ENCODE measurements at places on chromosomes 5 and 9. TPM values are rescaled to one million over a fixed set of nuclear protein-coding genes. Genes with fewer than 3 reads are reported as not detected.

The ANKRD34B gene
- not detected for total RNA-seq

The IL13 gene
- total RNA-seq, result not detected

The GLRA1 gene
- total RNA-seq, result not detected

The RAD23B gene
- 108 TPM for total RNA-seq

The RPL37 gene
- 179 TPM for total RNA-seq

The TRAF2 gene
- total RNA-seq, result 11.3 TPM

The SLC23A1 gene
- total RNA-seq, result not detected

The ZFAND5 gene
- 179 TPM for total RNA-seq

The HTR4 gene
- total RNA-seq, result not detected

The HAVCR1 gene
- total RNA-seq, result 0.29 TPM

The EGFLAM gene
- 1.1 TPM for total RNA-seq

The CARTPT gene
- total RNA-seq, result not detected

The GRXCR2 gene
- total RNA-seq, result not detected

The PCDHA10 gene
- total RNA-seq, result 0.02 TPM

The AJM1 gene
- 0.21 TPM for total RNA-seq

The PCDHGA3 gene
- total RNA-seq, result 10.3 TPM

The PLPP7 gene
- total RNA-seq, result not detected

The SHB gene
- total RNA-seq, result 10.1 TPM

The FNIP1 gene
- total RNA-seq, result 24.1 TPM

The STPG3 gene
- not detected for total RNA-seq

The NTNG2 gene
- 0.95 TPM for total RNA-seq

The MTX3 gene
- total RNA-seq, result 6.7 TPM

The KLF9 gene
- total RNA-seq, result 15.9 TPM

The ANP32B gene
- 12.2 TPM for total RNA-seq

The SLC34A3 gene
- not detected for total RNA-seq

The ECM2 gene
- 2.0 TPM for total RNA-seq

The PIP5K1B gene
- not detected for total RNA-seq

The KIF12 gene
- total RNA-seq, result not detected

The FAXDC2 gene
- 3.2 TPM for total RNA-seq

The ZCCHC10 gene
- 35.6 TPM for total RNA-seq

The C7 gene
- total RNA-seq, result 4.0 TPM

The NDFIP1 gene
- total RNA-seq, result 44.5 TPM
